Occipital lobe (tissue), 3 donors: ENCODE measurements at places on chromosomes 7 and 10.

DNA sequence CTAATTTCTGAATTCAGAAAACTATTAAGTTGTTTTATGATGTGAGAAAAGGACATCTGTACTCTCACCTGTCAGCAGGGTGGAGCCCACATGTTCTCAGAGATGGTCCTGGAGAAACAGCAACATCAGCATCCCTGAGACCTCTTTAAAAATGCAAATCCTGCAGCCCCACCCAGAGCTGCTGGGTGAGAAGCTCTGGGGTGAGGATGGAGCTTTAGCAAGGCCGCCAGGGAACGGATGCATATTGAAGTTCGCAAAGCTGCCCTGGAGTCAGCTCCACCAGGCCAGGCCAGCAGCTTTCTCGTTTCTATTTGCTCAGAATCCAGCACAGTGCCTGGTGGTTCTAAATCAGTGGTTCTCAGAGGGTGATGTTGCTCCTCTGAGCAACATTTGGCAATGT lies 49.1 kb downstream of the PRKCQ start:
- no peak for DNase-seq

GRCh38 chr10:16384021-16384420 lies 52.8 kb upstream of the PTER start:
- DNase-seq: peak; percentile 59

DNA sequence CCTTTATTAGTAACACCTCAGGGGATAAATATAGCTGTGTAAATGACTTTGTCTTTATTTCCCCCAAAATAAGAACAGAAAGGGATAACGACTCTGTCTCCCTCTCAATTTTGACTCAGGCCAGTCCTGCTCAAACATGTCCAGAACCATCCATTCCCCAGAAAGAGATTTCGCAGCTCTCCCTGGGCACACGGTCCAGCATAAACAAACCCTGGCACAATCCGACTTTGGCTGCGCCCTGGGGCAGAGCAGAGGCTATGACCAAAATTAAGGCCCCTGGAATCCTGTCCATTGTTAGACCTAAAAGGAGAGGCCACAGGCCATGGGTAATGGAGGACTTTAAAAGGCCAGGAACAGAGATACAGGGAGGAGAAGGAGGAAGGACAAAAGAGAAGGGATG lies 99.1 kb downstream of the PRPF18 start:
- DNase-seq: no peak

DNA sequence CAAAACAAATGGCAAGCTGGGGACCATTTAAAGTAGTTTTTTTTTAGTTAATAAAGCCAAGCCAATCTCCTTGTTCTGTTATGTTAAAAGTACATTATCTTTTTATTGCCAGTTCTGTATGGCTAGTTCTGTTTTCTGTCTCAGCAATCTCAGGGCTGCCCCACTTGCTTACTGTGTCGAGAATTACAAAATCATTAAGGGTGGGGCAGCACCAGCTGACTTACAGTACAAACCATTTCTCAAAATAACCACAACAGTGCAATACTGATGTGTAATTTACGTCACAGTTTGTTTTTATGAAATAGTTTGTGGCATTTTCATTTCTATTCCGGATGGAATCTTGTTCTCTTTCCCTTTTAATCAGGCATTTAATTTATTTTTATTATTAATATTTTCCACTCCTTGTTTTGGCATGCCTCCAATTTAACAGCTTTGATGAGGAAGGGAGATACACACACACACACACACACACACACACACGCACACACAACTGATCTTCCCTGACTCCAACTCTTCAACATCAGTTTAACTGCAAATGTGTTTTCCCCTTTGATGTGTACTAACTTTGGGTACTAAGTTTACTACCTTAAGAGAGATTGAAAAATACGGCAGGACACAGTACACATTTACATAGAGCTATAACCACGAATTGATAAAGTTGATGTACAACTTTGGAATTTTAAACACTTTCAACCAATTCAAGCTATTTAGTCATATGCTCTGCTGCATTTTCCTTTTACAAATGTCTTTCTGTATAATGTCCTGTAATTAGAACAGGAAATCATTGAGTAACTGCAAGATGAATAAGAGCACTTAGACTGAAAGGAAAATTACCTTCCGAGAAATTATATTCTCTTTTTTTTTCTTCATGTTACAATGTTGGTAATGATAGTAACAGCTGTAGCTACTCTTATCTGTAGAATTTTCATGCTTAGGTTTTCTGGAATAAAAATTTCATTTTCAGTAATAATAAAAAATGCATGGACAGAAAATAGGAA lies 91.5 kb downstream of the ARID5B start:
- no peak for DNase-seq

DNA sequence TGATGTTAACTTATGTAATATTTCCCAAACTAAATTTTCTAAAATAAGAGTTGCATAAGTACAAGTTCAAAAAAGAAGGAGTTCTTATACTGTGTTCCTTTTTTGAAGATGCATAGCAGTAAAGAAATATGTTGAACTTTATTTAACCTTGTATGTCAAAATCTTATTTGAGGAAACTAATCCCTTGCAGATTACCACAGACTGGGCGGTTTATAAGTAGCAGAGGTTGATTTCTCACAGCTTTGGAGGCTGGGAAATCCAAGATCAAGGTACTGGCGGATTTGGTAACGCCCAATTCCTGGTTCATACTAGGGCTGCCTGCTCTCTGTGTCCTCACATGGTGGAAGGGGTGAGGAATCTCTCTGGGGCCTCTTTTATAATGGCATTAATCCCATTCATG lies 68.5 kb downstream of the GNAT3 start:
- DNase-seq: no peak

GRCh38 chr7:1358376-1359050 lies 100.8 kb downstream of the MICALL2 start:
- DNase-seq: no peak

DNA sequence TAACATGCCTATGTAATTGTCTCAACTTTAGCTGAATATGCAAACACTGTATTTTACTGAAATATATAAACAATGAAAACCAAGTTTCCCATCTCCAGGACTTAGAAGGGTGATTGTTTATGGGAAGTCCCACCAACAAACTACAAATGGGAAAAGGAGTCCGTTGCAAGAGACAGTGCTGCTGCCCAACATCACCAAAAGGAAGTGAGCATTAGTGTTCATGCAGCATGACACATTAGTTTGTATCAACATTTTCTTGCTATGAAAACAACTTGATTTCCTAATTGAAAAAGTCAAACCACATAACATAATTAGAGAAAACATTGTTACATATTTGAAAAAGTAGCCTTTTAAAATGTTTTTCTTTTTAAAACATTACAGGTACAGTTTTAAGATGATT lies 138.5 kb downstream of the ZNF438 start:
- DNase-seq: no peak

- DNase-seq: no peak
These were observed 450.7 kb downstream of the SORCS1 start for GRCh38 chr10:106713846-106714245.

DNA sequence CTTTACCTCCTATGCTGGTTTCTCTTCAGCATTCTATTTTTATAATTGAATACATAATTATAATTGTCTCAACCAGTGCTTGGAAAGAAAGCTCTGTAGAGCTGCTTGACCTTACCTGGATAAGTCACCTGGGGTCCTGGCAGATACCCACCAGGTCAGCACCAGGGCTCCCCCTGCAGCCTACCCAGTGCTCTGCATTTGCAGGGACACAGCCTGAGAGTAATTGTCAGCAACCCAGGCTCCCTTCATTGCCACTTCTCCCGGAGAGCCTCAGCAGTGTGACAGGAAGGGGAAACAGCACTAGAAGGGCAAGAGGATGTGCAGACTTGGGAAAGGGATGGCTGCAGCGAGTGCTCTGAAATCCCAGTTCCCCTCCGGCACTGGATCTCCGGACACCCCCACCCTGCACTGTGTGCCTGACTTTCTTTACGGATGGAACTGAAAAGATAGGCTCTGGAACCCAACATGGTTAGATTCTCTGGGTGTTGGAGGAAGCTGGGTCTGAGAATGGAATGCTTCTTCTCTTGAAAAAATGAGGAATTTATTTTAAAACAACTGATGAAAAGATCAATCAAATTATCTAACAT lies 11.4 kb upstream of the PAX4 start:
- no peak for DNase-seq

- no peak for DNase-seq
These were observed 2.3 kb upstream of the MDFIC start for GRCh38 chr7:114919587-114919986.

DNA sequence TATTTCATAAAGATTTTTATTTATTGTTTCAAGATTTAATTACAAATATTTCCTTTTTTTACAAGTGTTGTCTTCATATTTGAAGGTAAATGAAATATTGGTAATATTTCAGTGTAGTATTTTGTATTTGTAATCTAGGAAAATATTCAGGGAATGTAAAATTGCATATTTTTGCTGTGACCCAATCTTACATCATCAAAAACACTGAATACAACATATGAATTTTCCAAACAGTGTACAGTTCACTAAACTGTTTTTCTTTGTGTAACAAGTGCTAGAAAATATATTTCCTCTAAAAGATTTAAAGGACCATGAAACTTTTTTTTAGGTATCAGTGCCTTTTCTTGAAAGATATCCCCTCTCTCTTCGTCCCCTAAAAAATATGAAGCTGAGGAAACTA lies 251.9 kb upstream of the KCND2 start:
- no peak for DNase-seq

- DNase-seq: no peak
These were observed 81.6 kb downstream of the CDK14 start for GRCh38 chr7:90677486-90678404.

DNA sequence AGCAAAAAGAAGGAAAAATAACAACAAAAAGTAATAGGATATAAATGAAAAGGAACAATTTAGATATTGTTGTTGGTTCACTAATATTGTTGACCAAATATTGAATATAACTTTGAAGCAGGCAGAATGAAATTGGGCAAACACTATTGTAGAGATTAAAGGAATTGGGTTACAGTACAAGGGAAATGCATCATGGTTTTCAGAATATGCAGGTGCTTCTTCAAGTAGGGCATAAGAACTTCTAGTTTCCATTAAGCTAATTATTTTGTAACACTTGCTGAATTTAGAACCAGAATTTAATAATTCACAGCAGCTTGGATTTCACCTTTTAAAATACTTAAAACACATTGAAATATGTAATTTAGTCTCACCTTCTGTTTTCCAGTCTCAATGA lies 36.5 kb downstream of the RPA3 start:
- DNase-seq: no peak

DNA sequence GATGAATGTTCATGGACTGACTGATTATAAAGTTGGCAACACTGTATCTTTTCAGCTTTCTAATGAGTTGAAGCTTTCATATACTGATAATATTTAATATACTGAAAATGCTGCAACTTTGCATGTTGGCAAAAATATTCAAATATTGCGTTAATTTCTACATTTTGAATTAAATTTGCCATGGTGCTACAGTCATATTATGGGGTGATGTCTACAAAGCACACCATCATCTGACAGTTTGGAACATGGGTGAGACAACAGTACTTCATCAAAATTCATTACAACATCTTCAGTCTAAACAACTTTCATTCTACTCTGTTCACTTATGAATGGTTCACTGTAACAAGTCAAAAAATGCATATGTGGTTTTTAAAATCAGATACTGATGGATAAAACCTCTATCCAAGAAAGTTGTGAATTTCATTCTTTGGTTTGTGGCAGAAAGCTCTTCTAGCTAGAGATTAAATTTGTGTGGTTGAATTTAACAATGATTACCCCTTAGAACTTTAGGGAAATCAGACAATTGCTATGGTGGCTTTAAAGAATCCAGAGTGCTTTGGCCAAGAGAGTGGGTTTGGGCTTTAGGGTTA lies 136.4 kb downstream of the TMEM26 start:
- DNase-seq: no peak

DNA sequence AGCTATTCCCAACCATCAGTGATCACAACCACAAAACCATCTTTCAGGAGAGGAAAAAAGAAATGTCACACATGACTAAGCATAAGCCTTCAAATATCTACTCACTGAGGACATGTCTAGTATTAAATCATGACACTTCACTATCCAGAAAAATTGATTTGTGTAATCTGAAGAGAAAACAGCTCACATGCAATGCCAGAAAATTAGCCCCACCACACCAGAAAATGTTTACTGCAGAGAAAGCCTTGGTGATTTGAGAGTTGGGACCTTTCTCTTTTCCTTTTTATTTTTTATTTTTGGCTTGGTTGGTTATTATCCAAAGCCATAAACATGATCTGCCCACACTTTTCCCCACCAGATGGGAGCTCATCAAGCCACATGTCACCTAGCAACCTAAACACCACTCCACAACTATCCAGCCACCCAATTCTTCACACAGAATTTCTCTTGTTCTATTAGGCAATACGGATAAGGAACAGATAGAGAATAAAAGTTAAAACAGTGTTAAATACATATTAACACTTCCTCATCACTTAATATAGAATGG lies 3.1 kb downstream of the PARD3 start:
- DNase-seq: no peak
